ENCODE measurements at places on chromosomes 5 and 9. TPM values are rescaled to one million over a fixed set of nuclear protein-coding genes. Genes with fewer than 3 reads are reported as not detected.

DNA sequence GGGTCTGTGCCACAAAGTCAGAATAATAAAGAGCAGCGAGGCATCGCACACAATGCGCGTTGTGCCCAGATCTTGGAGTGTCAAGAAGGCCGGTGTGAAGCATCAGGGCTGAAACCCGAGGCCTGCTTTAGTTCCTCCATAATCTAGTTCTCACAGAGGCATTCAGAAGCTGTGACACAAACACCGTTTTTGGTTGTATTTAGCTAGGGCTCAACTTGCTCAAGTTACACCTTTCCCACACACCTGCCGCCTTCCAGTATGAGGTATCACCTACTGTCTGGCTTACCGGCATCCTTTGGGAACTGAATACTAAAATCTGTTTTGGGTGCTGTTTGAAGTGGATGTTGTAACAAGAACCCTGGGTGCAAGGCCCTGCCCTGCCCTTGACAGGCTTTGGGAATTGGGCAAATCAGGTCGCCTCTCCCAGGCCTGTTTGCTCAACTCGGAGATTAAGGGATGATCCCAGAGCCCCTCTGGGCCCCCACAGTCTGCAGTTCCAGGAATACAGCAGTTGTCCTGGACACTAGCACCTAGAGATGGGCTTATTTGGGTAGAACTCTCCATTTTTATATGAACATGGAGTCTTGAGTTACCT, 27.0 kb downstream of the SLC25A25 start:
- DNase-seq, result no peak

DNA sequence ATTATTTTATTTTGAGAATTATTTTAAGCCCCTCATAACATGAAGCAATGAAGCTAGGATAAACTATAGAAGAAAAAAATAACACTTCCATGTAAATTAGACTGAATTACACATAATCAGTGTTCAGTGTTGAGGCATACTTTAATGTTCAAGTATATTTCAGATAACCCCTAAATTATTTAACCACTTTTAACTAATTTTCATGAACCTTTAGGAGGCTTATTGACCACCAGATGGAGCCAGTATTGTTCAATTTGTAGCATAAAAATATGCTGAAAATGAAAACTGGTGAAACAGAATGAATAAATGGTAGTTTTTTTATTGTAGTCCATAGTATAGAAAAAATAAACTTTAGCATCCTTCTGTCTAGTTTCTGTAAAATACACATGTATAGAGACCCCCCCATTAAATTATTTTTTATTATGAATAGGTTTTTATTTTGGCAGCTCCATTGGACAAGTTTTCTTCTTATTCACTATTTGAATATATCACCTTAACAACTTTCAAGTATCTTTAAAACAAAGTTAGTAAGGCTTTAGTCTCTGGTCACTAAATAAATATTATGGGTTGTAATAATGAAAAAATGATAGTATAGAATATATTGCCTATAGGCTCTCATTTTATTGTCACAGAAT, 190.1 kb downstream of the CWC27 start:
- DNase-seq, result peak; percentile 60

- DNase-seq, result peak; percentile 88
Measured at GRCh38 chr9:77177143-77177893, at the start of gene VPS13A. Gene VPS13A, plus strand, starts transcription at chr9:77177534. Its CDS starts 171 bp downstream, at chr9:77177705.

- DNase-seq, result no peak
Measured at GRCh38 chr9:106954558-106954957, 91.6 kb downstream of the ZNF462 start.

DNA sequence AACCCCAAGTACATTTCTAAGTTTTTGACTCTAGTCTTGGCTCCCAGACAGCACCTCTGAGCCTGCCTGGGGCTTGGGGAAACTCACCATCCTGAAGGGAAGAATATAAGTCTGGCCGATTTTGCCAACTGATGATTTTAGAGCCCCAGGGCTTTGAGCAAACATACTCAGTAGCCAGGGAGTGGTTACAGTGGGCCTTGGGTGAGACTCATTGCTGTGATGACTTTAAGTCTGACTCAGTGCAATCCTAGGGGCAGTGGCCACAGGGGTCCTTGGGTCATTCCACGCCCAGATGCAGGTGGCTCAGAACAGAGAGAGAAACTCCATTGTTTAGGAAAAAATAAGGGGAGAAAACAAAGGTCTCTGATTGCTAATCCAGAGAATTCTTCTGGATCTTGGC, 312.0 kb upstream of the EDIL3 start:
- DNase-seq, result no peak

DNA sequence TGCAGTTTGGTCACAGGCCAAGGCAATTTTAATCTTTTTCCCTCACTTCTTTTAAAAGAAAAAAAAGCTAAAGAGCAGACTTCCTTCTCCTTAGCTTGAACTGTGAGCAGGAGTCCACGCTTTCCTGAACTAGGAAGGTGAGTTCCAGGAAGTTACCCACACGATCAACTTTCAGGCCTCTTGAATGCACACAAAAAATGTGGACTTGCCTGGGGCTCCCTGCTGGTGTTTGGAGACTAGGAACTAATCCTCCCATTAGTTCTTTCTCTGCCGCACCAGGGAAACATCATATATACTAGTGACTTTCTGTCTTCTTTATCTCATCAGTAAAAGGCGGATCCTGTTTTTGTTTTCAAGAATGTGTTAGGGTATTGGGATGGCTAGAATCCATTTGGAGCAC, 240.0 kb downstream of the GOLPH3 start:
- no peak for DNase-seq

DNA sequence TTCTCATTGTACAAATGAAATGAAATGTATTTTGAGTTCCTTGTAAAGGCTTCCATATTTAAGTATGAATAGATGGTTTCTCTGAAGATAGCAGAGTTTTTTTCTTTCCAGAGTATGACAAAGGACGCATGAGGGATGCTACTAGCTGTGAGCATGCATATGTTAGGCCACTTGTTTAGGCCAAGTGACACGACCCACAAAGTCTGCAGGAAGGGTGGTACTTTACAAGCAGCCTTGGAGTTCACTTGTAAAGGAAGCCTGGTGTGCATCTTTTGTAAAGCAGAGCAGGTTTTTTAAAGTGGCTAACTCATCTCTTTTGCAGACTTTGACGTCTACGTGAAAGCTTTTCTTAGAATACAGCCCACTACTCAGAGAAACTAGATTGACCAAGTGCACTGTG, 300.4 kb upstream of the RFX3 start:
- no peak for DNase-seq

DNA sequence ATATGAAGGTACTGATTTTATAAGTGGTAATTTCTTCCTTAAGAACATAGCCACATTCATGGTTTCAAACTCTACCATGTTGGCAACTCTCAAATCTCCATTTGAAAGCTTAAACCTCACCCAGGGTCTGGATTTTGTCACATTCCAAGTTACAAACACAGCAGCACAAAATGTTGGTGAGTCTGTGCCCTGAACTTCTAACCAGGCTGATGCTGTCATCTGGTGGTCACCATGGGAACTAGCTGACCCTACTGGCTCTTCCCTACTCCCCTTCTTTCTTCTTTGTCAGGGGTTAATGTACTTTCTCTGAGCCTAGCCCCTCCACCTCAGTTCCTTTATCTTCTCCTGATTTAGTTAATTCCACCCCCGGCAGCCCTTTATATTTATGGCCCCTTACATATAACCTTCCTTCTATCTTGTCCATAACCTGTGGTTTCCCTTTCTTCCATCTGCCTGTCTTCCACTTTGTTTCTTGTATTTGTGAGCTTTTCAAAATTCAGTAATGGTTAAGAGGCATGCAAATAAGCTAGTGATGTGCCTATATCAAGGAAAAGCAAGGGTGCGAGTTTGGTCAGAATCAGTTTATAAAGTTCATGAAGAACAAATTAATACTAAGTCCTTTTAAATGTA, 35.9 kb downstream of the TGFBR1 start:
- peak; percentile 87 for DNase-seq

The CCDC183 gene
- 0.32 TPM for total RNA-seq

The MSX2 gene
- total RNA-seq, result 0.32 TPM
